ENCODE measurements at places on chromosomes 12 and 14.

DNA sequence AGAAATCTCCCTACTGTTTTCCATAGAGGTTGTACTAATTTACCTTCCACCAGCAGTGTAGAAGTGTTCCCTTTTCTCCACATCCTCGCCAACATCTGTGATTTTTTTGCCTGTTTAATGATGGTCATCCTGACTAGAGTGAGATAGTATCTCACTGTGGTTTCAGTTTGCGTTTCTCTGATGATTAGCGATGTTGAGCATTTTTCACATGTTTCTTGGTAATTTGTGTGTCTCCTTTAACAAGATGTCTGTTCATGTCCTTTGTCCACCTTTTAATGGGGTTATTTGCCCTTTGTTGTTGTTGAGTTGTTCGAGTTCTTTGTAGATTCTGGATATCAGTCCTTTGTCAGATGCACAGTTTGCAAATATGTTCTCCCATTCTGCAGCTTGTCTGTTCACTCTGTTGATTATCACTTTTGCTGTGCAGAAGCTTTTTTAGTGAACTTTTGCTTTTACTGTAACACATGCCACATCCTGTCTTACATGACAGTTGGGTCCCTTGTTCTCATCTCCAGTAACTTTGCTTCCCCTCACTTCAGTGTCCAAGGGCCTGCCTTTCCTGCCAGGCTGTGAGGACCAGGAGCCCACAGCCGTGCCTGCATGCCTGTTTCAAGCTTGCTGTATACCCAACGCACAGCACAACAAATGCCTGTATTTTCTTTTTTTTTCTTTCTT, 64.9 kb downstream of the SPRING1 start:
- no peak for DNase-seq

- DNase-seq = no peak
Observed at GRCh38 chr12:58408516-58408915, 467.1 kb downstream of the ATP23 start.

DNA sequence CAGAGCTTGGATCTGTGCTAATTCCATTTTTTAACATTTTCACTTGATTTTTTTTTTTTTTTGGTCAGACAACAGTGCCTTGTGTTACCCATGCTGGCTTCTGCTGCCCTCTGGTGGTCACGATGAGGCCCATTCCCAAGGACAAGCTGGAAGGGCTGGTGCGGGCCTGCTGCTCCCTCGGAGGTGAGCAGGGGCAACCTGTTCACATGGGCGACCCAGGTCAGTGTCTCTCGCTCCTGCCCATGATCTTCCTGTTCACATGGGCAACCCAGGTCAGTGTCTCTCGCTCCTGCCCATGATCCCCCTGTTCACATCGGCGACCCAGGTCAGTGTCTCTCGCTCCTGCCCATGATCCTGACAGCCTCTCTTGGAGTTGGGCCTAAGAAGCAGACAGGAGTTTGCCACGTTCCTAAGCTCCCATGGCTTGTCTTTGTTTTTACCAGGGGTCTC, 59.4 kb downstream of the DGLUCY start:
- DNase-seq = peak; percentile 77

DNA sequence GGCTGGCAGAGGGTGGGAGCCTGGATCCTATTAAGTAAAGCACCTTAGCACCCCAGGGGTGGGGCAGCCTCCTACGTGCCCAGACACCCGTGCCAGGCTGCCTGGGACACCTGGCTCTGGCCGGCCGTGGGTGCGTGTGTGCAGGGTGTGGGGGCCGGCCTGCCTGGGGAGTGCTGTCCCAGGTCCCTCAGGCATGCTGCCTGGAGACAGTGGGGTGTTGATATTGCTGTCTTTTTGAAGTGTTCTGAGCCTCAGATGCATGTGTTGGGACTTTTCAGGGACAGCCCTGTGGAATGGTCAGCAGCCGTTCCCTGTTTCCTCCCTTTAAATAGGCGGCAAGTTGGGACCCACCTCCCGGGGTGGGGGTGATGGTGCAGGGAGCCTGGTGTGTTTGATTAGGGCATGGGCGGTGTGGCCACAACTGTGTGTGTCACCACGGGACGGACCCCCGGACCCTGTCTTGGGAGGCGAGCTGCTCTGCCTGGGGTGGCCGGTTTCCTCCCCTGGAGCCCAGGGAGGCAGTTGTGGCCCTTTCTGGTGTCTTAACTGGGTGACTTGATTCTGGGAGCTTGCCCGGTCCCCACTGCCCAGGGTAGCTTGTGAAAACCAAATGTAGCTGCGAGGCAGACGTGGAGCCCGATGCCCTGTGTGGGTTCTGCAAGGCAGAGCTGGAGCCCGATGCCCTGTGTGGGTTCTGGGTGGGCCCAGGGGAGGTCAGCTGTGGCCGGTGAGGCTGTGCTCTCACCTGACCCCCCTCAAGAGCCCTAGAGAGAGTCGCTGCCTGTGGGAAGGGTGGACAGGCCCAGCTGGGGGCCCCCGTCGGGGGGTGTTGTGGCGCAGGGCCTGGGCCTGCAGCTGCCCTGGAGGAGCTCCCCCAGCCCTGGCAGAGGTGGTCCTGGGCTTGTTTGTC, 8.2 kb downstream of the ULK1 start:
- no peak for DNase-seq

DNA sequence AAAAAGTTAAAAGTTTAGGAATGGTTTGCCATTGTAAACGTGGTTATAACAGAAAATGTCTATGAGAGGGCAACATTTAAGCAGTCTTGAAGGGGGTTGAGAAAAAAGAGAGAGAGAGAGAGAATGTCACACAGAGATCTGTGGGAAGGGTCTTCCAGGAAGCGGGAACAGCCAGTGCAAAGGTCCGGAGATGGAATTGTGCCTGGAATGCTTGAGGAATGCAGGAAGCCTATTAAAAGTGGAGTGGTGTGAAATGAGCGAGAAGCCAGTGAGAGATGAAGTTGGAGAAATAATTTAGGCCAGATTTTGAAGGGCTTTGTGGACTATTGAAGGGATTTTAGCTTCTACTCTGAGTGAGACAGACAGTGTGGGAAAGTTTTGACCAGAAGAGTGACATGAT, 406.8 kb upstream of the TBX3 start:
- DNase-seq = no peak

DNA sequence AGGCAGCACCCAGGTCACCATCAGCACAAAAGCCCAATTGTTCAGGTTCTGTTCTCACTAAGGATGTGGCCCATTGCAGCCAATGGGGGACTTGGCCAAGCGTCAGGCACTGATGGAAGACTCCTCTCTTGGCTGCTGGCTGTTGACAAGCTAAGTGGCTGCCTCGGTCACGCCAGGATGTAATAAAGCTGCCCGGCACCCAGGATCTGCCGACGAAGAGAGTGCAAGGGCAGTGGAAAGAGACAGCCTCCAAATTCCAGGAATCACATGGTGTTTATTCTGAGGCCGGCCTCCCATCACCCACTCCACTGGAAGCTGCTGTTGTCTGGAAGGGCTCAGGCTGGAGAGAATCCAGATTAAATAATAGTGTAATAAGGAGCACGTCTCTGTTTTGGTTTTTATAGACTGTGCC, 451.8 kb upstream of the TBX3 start:
- DNase-seq = no peak
